Stomach (tissue), 19 donors: ENCODE measurements at places on chromosomes 5 and 9. TPM values are rescaled to one million over a fixed set of nuclear protein-coding genes. Genes with fewer than 3 reads are reported as not detected.

The PCDHGA8 gene
- total RNA-seq, result 1.2 TPM

GRCh38 chr5:54547711-54548250 lies 30.2 kb downstream of the SNX18 start:
- DNase-seq, result peak; percentile 55

DNA sequence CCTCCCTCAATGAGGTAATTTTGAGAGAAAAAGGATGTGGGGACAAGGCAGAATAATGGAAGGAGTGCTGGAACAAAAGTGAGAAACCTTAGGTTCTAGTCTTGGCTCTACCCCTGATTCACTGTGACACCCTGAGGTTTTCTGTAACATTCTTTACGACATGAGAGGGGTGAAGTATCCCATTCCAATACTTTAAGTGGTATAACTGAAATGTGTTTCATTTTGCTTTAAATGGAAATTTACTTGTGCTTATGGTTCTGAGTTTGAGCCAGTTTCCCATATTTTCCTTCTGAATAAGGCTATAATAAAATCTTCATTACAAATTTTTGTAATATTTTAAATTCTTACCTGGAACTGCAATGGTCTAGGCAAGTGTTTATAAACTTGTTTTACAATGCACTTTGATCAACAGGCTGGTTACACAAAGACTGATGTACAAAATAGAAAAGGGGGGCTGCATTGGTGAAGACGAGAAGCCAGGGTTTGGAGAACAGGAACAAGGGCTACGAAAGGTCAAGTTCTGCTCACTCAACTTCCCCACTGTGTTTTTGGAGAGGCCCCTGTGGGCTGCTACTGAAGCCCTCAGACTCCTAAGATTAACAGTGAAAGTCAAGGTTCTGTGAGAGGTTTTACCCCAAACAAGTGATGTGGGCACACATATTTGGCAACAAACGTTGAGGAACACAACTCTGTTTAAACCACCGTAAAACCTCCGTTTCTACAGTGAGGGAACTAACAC lies 171.9 kb upstream of the ELL2 start:
- DNase-seq, result no peak

GRCh38 chr5:142325725-142326479 lies 1.1 kb upstream of the SPRY4 start:
- peak; percentile 84 for DNase-seq

DNA sequence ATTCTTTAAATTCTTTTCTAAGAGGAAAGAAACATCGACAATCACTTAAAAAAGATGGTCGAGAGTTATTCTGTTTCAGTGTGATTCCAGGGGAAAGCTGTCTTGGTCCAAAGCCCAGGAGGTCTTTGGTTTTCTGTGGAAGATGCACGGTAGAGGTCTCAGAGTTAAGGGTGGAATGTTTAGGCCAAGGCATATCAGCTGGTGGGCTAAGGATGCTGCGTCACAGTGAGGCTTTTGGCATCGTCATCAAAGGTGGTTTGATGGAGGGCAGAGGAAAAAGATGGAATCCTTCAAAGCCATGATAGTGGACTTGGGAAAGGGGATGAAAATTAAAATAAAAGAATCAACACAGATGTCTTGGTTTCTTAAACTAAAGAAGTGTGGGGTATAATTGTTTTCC lies 137.3 kb upstream of the ANKH start:
- no peak for DNase-seq

- peak; percentile 83 for DNase-seq
Observed at GRCh38 chr5:16791036-16791705, 144.9 kb downstream of the MYO10 start.

DNA sequence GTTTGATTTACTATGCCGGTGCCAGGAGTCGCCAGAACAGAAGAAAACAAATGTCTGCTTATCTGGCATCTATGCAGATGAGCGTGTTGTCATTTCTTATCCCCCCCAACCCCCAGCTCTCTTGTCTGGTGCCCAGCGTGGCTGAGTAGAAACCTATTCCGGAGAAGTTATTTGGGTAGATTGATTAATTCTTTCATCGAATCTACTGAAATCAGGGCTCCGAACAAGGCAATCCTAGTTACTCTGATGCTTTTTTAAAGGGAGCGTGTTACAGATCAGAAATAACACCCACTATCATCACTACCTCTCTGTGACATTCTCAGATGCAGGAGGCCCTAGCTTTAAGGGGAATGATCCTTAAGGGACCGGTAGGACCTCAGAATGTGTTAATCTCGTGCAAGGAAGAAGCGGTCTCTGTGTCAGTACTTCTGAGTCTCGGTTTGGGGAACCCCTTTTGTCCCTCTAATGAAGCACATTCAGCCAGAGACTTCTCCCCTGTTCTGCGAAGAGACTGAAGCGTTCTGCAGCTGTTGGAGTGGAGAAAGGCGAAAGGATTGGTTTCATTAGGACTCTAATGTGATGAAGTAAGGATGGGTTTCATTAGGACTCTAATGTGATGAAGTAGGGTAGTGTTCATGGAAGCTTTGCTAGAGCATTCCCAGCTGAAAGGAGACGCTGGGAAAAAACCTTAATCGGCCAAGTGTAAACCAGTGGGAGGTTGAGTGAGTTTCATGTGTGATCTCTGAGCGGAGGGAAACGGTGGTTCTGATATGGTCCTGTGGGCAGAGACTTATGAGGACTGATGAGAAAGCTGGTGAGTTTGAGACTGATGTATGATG lies 1.5 kb downstream of the PIP5K1B start:
- no peak for DNase-seq
